ENCODE measurements at places on chromosomes 3 and 15.

- no peak for DNase-seq
Observed at GRCh38 chr3:1462856-1463450, 370.1 kb downstream of the CNTN6 start.

DNA sequence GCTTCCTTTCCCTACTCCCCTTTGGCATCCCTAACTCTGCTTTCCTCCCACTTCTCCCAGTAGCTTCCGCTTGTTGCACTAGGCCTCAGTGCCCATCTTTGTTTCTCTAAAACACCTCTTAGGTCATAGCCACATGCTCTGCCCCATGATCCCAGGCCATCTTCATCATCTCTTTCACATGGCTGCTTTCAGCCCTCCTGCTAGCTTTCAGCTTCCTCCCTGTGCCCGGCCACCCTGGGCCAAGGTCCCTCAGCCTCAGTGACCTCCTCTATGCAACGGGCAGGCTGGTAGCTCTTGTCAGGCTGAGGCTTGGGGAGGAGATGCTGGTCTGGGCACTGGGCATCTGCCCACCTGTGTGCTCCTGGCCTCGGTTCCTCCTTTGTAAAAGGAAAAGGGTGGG is 2.3 kb downstream of the PLEKHO2 start:
- no peak for DNase-seq

- DNase-seq, result peak; percentile 21
Observed at GRCh38 chr3:128572644-128573105, 77.9 kb downstream of the RPN1 start.

GRCh38 chr3:7630351-7630911 is 769.5 kb downstream of the GRM7 start:
- DNase-seq, result no peak

DNA sequence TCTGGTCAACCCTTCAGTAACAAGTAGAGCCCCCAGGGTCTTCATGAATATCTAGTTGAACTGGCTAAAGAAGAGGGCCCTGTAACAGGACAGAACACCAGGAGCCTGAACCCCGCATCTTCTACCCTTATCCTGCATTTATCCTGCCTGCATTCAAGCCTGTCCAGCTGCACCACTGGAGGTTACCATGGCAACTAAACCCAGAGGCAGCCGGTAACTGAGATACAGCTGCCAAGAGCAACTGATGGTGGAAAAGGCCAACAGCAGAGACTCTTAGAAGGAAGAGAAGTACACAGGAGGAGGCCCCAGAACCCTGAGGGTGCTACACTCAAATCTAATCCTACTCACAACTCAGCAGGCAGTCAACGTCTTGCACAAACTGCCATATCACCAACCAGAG is 3.7 kb upstream of the PRKAR2A start:
- no peak for DNase-seq

- DNase-seq, result no peak
Observed at GRCh38 chr3:20861454-20861853, 675.4 kb upstream of the SGO1 start.

DNA sequence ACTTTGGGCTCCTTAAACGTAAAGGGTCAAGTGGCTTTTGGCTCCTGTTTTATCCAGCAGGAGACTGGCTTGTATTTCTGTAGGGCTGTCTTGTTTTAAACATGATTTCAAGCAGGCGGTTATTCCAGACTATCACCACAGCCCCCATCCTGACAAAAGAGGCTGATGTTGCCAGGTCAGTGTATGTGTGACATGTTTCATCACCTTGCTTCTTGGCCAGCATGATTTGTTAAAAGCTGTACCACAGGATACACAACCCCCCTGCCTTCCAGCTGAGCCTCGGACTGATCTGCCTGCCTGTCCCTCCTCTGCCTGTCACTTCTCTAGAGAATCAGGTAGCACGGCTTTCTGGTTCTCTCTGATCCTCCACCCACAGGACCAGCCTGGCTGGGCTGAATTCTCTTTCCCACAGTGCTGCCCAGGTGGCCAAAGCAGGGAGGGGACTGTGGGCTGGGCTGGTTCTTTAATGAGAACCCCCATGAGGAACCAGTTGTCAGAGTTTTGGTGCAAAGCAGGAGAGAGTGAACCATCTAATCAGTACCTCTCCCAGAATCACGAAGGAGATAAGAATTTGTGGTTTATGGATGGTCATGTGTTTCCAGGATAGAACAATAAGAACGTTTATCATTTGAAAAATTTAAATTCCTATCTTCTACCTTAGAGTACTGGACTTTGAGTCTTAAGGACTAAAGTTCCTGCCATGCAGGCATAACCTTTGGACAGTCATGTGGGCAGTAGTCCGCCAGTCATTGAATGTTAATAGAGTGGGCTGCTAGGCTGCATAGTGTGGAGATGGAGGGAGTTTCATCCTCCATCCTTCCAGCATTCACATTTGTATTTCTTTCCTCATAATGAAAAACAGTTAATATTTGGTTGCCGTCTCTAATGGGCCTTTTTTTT is 8.8 kb downstream of the ABHD6 start:
- no peak for DNase-seq

DNA sequence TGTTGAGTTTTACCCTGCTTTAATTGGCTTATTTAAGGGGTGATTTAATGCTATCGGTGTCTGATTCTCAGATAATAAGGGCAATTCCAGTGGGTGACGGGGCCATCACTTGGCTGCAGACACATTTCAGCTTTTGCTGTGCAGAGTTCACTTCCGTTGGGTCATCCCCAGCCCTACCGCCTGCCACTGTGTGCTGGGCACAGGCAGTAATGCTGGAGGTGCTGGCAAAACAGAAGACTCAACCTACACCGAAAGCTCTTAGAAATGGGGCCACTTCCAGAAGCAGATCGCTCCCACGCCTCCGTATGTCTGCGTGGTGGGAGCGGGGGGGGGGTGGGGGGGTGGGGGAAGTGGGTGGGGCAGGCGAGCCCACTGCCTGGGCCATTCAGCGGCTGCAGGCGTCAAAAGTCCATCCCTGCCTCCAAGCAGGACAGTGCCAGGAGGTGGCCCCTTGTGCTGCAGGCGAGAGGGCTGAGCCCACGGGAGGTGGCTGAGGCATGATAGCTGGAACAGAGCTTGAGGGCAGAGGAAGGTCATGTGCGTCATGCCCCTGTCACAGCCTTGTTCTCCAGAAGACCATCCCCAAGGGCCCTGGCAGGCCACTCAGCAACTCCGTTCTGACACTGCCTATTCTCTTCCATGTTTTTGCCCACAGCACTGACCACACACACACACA is 128.3 kb downstream of the ATP10A start:
- DNase-seq, result no peak

DNA sequence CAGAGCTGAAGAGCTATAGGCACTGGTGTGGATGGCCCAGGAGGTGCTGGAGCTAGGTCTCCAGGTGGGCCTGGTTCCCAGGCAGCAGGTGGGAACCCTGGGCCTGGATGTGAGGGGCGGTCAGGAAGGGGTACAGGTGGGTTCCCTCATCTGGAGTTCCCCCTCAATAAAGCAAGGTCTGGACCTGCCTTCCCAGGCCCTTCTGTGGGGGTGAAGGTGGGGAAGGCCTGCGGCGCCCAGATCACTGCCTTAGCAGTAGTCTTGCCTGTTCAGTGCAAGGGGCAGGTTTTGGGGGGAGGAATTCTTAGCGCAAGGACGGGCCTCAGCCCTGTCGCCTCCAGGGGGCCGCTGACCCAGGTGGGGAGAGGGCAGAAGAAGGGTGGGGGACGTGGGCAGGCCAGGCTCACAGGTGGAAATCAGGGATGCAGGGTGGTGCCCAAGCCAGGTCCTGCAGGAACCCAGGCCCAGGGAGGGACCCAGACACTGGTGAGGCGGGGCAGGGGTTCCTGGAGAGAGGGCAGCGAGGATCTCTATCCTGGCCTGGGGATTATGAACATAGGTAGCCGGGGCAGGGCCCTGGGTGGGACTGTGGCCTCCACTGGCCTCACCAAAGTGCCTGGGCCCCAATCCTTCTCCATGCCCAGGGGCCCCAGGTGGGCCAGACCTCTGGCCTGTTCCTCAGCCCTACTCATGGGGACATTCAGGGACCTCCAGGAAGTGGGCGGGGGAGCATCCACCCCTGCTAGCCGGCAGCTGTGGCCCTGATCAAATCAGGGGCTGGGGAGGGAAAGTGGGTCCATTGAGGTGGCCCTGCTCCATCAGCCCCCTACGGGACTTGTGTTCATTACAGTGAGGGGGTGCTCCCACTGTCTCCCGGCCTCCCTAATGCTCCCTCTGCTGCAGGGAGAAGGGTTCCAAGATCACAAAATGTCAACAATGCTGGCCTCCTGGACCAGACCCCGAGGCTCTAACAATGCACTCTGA is 25.3 kb downstream of the HDAC11 start:
- no peak for DNase-seq

DNA sequence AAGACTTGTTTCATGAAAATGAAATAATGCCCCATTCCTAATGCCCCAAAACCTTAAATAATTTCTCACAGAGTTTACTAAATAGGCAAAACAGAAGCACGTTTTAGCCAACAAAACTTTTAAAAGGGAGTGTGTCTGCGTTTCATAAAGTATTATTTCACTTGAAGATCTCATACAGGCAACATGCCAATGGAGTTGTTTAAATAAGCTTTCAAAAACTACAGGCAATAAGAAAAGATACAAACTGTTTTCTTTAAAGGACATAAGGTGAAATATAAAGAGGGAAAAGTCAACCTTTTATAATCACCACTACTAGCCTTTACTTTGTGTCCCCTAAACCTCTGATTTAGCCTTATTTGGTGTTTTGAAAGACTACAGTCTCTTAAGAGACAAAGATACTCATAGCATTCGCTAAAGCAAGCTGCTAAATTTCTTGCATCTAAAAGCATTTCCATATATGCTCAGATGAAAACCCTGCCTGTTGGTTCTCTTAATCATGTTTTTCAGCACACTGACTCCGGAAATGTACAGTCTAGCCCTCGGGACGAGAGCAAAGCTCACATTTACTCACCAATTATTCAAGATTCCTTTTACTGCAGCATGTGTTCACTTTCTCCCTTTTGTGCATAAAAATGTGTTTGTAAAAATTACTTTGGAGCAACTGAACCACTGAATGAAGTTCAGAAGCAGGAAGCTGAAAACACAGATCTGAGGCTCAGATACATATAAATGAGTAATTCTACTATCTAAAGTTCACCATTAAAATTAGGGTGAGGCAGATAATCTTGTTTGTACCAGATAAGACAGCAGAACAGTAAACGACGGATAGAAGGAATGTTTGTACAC is 119.0 kb downstream of the GOLIM4 start:
- no peak for DNase-seq

DNA sequence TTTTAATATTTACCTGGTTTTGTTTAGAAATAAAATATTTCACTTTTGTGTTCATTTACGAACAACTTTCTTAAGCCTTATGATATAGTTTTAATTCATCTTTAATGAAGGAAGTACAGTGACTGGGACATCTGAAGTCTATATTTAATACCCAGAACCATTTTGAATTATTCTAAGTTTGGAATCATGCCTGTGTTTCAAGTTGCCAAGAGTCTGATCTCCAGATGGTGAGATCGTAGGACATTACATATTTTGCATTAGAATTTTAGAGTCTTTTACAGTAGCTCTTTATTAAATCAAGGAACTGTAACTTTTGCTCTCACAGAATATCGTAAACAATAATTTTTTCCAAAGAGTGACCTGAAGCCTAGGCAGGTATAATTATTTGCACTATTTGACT is 420.7 kb downstream of the SI start:
- no peak for DNase-seq

GRCh38 chr3:72137865-72138861 is 353.2 kb upstream of the PROK2 start:
- DNase-seq, result no peak

GRCh38 chr15:68431792-68432401 is at the start of gene ITGA11:
Gene ITGA11 (minus strand): TSS chr15:68432163. CDS start chr15:68432066, 97 bp downstream.
- DNase-seq, result no peak

- DNase-seq, result no peak
Observed at GRCh38 chr3:52982839-52983238, 63.0 kb downstream of the SFMBT1 start.

DNA sequence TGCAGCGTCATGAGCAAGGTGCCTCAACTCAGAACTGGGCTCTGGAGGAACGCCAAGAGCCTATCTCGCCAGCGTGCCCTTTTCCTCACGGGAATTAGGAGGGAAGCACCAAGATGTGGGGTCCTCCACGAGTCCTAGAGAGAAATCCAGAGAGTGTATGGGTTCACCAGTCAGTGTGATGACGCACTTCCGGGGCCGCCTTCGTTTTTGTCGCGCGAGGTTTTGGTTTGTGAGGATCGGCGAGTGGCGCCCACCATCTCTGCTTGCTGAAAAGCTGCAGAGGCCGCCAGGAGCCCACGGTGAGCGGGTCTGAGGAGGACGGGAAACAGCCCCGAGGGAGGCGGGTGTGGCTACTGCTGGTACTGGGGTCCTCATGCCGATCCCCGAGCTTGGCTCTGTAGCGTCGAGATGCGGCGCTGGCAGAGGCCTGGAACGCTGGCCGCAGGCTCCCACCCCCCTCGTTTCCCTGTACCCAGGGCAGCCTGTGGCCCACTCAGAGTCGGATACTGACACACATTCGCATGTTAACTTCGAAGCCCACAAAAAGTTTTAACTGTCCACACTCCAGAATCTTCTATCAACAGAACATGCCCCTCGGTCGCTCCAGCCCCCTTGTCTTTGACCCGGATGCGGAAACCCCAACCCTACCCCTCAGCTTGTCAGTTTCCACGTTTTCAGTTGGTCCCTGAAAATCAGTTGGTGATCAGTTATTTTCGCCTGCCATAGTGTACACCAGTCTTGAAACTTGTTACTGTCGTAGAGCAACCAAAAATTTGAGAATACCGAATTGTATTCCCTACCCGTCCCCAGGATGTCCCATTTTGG is 30.4 kb downstream of the ZNF662 start:
- no peak for DNase-seq

DNA sequence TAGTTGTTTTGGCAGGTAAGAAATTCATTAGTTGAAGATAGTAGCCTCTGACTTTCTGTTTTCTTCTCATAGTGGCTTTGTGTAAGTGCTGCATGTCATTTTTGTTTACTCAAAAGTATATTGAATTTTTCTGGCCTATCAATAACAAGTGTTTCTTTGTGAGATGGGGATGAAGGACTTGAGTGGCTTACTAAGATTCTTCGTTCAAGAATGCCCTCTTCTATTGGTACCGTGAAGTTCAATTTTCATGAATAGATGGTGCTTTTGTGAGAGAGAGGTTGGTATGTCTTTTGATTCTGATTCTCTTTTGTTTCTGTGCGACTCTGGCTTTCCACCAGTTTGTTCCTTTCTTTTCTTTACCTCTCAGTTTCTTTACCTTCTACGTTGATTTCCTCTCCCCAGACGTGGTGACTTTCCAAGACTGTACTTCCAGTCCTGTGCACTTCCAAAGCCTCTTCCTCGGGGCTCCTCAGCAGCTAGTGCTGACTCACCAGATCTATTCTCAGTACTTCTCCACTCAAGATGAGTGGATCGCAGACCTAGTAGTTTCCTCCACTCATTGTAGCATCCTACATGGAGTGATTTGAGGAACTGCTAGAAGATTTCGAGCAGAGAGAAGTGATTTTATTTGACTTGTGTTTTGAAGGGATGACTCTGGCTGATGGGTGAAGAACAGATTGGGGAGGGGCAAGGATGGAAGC is 82.0 kb upstream of the EPHB3 start:
- DNase-seq, result no peak
